ENCODE measurements at places on chromosomes 2 and 18.

DNA sequence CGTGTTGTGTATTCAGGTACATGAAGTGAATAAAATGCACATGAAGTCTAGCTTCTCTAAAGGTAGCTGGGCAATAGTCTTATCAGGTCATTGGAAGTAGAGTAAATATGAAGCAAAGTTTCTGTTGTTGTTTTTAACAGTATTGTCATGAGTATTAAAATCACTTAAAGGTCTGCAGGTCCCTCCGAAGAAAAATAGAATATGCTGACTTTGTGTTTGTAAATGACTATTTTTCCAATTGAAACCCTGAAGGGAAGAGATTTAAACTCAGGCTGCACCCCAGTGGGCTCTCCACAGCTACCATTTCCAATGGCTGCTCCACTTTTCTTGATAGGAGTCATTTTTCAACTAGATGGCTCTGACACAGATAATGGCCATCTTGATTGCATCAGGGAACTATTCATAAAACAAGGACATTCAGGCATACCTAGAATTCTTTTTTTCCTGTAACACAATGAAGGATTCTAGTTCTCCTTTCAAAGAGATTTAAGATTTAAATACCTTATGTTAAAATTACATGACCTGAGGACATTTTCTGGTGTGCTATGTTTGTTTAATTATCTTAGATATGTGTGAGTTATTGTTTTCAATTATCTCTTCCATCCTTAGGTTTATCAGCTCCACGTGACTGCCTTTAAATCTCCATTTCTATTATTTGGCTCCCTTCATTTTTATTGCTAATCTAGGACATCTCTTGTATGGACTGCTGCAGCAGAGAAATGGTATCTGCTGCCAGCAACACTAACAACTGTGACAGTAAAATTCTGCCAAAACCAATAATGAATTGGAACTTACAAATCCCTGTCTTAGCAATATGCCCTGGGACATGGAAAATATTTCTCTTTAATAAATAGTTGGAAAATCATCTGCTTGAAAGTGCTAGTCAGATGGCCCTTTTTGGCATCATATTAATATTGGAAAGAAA, 149.2 kb upstream of the NOSTRIN start:
- no peak for DNase-seq

DNA sequence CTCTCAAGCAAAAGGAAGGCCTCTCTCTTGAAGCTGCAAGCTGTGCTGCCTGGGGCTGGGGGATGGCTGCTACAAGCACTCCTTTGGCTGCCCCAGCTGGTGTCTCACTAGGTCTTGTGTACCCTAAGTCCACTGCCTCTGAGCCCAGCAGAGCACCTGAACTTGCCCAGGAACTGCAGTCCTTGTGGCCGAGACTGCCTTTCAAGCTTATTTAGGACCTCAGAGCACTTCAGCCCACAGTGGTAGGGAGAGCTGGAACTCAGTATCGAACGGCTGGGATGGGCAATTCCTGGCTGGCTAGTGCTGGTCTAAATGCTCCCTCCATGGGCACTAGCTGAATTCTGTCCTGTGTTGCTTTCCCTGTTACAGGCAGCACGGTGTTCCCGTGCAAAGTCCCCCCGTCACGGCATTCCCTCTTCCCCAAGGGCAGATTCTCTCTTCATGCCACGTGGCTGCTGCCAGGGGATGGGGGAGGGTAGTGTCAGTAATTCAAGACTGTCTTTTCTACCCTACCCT, 25.9 kb downstream of the STPG4 start:
- DNase-seq: no peak

GRCh38 chr18:65721619-65722018, 29.2 kb upstream of the CDH7 start:
- DNase-seq: no peak

- DNase-seq: no peak
Measured at GRCh38 chr2:101758001-101758400, 60.5 kb downstream of the MAP4K4 start.

- no peak for DNase-seq
Measured at GRCh38 chr2:109178968-109179367, 50.0 kb downstream of the SH3RF3 start.

All from aorta (tissue), 5 donors.